ENCODE measurements at places on chromosomes 13 and 19. TPM values are rescaled to one million over a fixed set of nuclear protein-coding genes. Genes with fewer than 3 reads are reported as not detected.

Gene OR7C1
- total RNA-seq, result not detected

- no peak for DNase-seq
Measured at GRCh38 chr19:4220188-4220587, 9.1 kb upstream of the EBI3 start.

DNA sequence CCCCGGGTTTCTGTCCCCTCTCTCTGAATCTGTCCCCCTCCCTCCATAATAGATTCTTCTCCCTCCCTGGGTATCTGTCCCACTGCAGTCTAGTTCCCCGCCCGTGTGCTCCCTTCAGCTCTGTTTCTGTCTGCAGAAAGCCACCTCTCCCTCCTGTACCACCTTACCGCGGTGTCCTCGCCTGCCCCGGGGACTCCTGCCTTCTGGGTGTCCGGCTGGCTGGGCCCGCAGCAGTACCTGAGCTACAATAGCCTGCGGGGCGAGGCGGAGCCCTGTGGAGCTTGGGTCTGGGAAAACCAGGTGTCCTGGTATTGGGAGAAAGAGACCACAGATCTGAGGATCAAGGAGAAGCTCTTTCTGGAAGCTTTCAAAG, 1.3 kb downstream of the FCGRT start:
- no peak for DNase-seq

- no peak for DNase-seq
Measured at GRCh38 chr13:41296879-41297646, 14.0 kb upstream of the NAA16 start.

Gene SYMPK
- total RNA-seq, result 118 TPM

Gene LILRA1
- not detected for total RNA-seq

DNA sequence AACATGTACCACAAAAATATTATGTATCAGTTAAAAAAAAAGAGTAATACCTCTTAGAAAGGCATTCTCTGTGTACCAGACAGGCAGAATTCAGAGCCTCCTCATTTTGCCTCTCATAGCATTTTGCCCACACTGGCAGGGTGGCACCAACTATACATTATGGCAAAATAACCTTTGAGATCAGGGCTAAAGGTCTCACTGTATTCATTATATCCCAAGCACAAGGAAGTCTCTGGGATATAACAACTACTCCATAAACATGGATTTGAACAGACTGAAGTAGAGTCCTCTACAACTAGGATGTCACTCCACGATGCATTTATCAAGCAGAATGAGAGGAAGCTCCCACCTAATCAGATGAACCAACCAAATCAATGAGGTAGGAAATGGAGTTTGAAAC, 10.6 kb downstream of the SUCLA2 start:
- DNase-seq, result no peak

Gene ZBTB32
- total RNA-seq, result not detected

Gene PRKACA
- total RNA-seq, result 62.0 TPM

DNA sequence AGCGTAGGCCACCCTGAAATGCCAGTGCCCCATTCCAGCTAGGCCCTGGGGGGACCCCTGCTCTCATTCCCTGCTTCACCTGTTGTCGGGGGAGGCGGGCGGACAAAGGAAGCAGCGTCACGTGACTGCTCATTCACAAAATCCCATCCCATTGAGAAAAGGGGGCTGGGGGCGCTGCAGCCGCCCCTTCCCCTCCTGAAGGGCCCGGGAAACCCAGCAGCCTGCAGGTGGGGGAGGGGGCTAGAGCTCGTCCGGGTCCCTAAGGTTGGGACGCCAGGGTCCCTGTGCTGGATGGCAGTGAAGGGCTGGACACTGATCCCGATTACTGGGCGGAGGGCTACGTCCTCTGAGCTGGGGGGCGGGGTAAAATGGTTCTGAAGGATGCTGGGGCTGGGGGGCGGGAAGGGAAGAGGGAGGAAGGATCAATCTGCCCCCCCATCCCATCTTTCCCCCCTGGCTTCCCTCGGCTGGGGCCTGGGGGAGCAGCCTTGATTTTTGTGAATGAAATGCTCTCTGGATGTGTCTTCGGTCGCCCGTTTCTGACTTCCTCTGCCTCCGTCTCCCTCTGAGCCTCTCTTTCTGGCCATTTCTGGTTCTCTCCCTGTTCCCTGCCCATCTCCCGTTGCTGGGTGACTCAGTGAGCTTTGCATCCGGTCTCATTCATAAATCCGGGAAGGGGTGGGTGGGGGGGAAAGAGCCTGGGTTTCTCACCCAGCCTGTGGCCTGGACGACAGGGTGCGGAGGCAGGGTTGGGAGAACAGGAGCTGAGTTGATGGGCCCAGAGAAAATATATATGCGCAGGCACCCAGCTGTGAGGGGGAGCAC, 816 bp downstream of the SPRED3 start:
- DNase-seq, result no peak

Gene SLC27A5
- 29.8 TPM for total RNA-seq

Gene DMKN
- total RNA-seq, result not detected

Gene CDC16
- total RNA-seq, result 48.7 TPM

Gene SIX5
- 15.2 TPM for total RNA-seq

- no peak for DNase-seq
Measured at GRCh38 chr19:43105496-43105895, 23.0 kb upstream of the PSG2 start.

DNA sequence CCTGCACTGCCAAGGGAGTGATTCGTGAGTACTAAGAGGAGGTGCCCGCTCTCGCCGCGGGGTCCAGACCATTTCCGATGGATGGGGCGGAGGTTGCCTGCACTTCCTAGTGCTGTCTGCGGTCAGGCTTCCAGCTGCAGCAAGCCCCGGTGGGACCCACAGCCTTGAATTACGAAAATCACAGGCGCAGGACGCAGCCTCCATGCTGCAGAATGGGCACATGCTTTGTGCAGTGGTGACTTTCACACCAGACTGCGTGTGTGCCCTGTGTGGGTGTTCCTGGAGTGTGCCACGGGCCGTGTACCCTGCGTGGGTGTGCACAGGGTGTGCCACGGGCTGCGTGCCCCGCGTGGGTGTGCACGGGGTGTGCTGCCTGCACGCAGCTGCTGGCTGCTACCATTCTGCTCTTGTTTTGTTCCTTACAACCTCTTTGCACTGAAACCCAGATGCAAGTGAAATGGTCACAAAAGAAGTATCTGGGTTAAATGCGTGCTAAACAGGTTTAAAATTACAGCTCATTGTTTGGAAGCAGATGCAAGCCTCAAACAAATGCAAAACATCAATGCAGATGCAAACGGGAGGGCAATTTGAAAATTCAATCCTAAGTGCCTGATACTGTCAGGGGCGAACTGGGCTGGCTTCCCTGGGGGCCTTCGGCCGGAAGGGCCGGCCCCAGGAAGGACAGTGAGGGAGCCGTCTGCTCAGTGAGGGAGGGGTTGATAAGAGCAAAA, 221.2 kb upstream of the SOX1 start:
- no peak for DNase-seq

GRCh38 chr19:45677351-45678230, 9.6 kb downstream of the GIPR start:
- peak; percentile 92 for DNase-seq

- DNase-seq, result no peak
Measured at GRCh38 chr13:79404361-79404760, 1.7 kb downstream of the RBM26 start.

GRCh38 chr19:46147791-46148288, at the start of gene IGFL2:
IGFL2 (plus strand) TSS chr19:46148238; CDS start chr19:46148279, 41 bp downstream.
- no peak for DNase-seq

- no peak for DNase-seq
Measured at GRCh38 chr19:46213806-46214205, 15.7 kb upstream of the IGFL1 start.

DNA sequence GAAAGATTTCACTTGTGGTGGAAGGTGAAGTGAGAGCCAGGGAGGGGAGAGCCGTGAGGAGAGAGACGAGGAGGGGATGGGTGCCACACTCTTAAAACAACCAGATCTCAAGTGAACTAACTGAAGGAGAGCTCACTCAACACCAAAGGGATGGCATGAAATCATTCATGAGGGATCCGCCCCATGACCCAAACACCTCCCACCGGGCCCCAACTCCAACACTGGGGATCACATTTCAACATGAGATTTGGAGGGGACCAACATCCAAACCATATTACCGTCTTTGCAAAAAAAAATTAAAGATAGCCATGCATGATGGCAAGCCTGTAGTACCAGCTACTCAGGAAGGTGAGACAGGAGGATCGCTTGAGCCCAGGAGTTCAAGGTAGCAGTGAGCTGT, 34.9 kb upstream of the POP4 start:
- DNase-seq, result no peak

- DNase-seq, result no peak
Measured at GRCh38 chr19:22286151-22286810, at the start of gene ZNF729. ZNF729 (plus strand) TSS chr19:22286441; CDS start chr19:22286526, 85 bp downstream.

- DNase-seq, result no peak
Measured at GRCh38 chr13:106472621-106473020, 62.8 kb downstream of the EFNB2 start.

DNA sequence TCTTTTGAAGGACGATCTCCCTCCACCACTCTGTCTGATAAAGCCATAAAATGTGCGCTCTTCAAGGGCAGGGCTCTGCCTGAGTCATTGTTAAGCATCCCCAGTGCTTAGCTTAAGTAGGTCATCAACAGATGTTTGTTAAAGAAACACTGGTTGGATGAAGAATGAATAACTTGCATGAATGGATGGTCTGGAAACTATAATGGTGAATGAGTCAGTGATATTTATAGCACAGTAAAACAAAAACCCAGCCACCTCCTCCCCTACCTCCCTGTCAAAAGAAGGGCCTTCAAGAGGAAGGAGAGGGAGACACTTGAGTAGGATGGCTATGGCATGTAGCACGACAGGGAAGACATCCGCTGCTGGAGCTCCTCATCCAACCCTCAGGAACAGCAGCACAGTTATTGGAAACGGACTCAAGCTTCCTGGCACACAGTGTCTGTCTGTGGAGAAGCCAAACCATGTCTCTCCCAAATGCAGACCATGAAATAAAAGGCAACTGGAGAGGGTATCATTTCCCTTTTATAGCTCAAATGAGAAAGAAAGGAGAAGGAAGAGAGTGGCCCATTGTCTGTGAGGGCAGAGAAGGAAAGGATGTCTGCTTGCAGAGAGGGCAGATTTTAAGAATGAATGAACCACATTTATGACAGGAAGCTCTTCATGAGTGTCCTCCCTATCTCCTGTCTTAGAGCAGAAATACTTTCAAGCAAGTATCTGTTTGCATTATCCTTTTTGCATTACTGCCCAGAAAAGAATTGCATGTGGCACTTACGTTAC, 183.5 kb upstream of the UBL3 start:
- no peak for DNase-seq

DNA sequence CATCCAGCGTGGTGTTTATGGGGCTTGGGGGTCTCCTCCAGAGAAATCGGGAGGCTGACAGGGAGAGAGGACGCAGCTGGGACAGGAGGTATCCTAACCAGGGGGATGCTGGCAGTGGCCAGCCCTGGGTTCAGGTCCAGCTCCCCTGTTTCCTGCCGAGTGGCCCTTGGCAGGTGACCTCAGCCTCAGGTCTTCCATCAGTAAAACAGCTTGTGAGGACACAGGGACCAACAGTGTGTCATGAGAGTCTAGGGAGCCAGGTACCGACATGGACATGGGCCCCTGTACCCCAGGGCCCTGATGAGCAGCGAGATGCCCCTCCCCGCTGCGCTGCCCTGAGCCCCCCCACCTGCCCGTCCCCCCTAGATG, 19.6 kb downstream of the EVI5L start:
- DNase-seq, result no peak

GRCh38 chr19:45477713-45478453, 10.1 kb downstream of the FOSB start:
- peak; percentile 51 for DNase-seq

- DNase-seq, result peak; percentile 23
Measured at GRCh38 chr19:11736696-11737095, 2.0 kb downstream of the ZNF823 start.

DNA sequence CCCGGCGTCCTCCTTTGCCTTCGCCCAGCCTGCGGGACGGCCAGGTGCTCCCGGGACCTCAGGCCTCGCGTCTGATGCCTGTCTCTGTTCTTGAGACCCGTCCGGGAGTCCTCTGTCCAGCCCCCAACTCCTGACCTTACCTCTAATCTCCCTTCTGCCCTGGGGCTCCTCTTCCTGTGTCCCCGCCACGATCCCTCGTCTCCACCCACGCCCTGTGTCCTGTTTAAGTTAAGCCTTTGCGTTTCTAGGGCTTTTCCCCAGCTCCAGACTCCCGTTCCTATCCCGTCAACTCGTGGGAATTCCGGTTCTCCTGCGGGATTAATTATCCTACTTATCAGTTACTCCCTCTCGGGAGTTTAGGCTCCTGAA, 686 bp downstream of the LENG8 start:
- DNase-seq, result no peak

DNA sequence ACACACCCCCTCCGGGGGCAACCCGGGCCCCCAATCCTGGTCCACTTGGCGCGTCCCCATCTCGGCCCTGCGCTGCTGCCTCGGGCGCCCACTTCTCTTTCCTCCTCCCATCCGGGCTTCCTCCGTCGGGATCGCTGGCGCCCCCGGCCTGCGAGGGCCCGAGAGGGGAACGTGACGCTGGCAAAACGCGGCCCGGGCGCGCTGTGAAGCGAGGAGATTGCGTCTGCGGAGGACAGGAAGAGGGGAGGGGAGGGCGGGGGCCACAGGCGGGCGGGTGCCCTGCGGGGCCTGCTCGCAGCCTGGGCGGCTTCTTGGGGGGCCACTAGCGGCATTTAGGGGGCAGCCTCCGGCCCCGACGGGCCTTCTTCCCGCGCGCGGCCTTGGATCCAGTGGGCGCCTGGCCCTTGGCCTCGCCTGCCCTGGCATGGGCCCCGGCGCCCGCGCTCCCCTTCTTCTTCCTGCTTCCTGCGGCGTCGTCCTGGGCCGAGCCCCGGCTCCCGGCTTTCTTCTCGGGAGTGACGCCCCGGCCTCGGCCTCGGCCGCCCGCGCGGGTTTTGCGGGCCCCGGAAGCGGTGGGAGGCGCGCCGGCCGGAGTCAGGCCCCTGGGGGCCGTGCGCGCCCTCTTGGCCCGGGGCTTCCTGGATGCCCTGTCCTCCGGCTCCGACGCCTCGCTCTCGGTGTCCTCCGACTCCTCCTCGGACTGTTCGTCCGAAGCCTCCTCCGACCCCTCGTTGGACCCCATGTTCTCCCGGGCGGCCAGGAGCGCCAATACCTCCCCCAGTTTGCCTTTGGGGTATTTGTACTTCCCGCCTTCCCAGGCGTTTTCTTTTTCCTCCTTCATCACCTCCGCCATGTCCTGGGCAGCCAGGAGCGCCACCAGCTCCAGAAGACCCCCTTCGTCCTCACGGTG, 2.2 kb downstream of the PNMA8B start:
- peak; percentile 65 for DNase-seq

DNA sequence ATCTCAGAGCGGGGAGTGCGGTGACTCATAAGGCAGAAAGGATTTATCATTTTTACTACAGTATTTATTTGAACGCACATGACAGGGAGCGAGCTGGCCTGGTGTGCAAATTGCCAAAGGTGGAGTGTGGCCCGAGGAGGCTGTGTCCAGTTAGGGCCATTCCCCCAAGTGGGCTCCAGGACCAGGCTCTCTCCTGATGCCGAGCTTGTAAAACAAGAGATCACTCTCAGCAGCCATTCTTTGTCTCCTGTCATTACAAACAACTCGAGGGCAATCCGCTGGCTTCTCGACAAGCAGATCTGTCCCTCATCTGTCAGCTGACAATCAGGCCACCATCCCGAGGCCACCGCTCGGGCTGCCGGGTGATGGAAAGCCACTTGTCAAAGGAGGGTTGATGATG, 418.9 kb downstream of the ZNF536 start:
- no peak for DNase-seq

- no peak for DNase-seq
Measured at GRCh38 chr13:89113744-89114143, 1442.6 kb downstream of the SLITRK5 start.

GRCh38 chr19:57321751-57322150, 1.5 kb downstream of the ZNF543 start:
- no peak for DNase-seq

- no peak for DNase-seq
Measured at GRCh38 chr13:91649456-91649855, 251.0 kb downstream of the GPC5 start.

Data from OCI-LY7 (cell line).